ENCODE measurements at places on chromosomes 5 and 9.

DNA sequence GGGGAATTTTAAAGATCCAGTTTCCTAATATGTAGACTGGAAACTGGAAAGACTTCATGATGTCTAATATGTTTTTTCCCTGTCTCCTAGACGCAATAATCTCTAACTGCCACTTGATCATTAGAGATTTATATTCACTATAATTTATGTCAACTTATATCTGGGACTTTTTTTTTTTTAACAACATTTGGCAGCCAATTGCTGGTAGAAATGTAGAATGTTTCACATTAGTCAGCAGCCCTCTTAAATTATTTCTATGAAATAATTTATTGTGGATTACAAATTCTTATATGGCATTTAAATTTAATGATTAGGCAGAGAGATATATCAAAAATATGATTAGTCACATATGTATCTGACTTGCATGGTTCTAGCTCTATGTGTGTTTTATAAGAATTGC is 48.2 kb downstream of the TMEM174 start:
- no peak for DNase-seq

DNA sequence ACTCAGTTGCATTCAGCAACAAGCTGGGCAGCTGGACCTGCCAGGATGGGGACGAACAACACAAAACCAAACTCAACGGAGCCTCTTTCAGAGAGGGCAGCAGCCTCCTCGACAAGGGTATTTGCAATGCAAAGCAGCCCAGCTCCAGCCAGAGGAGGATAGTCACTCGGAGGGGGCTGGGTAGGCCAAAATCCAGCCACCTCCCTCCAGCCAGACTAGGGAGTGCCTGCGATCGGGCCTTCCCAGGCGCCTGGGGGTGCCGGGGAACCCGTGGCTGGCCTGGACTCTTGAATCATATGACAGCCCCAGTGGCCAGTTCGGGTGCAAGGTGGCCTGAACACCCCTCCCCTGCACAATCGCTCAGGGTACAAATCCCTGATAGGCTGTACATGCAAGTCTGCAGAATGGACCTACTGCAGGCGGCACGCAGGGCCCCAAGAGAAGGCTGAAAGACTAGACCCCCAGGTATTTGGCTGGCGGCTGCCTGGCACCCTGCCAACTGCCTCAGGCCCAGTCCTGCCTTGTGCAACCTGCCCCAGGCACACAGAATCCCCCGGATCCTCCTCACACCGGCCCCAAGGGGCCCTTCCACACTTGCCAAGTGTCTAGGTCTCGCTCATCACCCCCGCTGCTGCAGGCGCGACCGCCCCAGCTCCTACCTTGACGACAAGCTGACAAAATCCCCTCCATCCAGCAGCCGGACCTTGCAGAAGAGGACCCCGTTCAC is 1.3 kb downstream of the EEIG1 start:
- DNase-seq, result peak; percentile 79

DNA sequence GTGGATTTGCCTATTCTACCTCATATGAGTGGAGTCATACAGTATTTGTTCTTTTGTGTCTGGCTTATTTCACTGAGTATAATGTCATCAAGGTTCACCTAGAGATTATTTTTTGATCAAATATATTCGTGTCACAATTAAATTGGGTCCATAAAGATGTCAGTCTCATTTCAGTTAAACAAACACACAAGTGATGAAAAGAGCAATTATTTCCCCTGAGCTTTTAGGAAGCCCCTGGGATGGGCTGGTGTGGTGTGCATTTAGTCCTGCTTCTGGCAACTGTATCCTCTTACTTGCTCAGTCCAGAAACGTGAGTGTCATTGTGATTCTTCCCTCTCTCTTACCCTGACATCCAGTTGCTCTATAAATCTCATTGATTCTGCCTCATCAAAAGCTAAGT is 52.8 kb upstream of the CARTPT start:
- DNase-seq, result no peak

DNA sequence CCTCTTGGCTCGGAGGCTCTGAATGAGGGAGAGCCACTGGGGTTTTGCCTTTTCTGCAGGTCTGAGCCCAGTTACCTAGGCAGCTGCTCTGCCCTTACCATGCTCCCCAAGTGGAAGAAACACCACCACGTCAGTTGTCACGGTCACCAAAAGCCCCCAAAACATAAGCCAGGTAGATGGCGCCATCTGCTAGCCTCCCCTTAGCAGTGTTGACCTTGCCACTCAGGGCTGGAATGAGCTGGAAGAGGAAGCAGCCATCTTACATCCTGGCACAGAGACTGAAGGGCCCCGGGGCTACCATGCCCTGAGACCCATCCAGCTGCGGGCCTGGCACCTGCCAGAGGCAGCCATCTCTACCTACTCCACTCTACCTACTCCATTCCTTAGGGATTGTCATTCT is 7.4 kb downstream of the ZER1 start:
- no peak for DNase-seq

DNA sequence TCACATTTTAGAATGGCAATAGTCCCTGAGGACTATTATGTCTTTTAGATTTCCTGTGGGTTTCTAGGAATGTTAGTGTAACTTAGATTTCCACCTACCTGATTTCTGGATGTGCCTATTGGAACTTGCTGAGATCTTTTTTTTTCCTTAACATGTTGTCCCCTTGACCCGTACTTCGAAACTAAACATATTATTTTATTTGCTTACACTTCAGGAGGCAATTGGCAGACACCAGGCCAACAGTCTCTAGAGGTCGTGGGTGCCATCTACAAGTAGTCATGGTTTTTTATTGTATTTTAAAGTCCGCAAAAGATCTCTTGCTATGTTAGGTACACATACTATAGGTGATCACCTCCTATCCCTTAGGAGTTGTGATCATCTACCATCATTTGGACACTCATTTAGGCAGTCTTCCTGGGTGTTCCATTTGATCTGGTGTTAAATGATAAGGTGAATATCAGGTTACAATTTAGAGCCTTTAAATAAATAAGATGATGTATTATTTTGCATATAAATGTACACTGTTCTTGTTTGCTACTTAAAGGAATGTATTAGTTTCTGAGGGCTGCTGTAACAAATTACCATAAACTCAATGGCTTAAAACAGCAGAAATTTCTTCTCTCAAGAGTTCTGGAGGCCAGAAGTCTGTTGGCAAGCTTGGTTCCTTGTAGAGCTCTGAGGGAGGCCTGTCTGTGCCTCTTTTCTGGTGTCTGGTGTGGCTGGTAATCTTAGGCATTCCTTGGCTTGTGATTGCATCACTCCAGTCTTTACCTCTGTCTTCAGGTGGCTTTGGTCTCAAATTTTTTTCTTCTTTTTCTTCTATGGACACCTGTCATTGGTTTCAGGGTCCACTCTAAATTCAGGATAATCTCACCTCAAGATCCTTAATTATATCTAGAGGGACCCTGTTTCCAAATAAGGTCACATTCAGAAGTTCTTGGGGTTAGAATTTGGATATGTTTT is 64.8 kb downstream of the ZCCHC7 start:
- DNase-seq, result no peak

DNA sequence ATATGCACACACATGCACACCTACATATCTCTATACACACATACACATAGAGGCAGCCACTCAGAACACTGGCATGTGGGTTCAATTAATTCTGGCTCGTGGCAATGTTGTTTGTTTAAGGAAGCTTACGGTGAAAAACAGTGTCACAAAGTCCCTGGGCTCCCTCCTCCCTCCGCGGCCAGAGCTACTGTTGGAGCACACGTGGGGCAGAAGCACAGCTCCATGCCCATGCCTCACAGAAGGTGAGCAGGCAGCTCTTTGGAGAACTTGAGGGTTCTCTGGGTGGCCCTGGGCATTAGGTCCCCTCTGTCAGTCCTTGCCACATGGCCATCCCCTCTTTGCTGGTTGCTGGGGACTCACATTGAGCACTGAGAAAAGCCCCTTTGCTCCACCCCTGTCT is 107.5 kb downstream of the GADD45G start:
- peak; percentile 61 for DNase-seq

GRCh38 chr5:129691220-129691619 is 56.7 kb upstream of the MINAR2 start:
- no peak for DNase-seq

DNA sequence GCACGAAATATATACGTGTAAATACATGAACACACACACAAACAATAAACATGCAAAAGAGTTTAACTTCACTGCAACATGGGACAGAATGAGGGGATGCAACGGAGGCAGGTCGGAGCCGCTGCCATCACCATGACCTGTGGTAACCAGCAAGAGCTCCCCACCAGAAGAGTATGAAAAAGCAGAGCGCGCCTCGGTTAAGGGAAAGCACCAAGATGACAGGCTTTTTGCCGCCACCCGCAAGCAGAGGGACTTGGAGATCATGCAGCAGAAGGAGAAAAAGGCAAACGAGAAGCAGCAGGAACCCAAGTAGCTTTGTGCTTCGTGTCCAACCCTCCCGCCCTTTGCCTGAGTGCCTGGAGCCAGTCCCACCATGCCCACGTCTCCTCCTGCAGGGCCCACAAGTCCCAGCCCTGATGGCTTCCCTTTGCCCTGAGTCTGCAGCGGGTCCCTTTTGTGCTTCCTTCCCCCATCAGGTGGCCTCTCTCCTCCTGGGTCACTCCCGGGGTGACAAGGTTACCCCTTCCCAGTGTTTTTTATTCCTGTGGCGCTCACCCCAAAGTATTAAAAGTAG is 13.8 kb downstream of the WHRN start:
- DNase-seq, result no peak

GRCh38 chr9:76893395-76893932 is 12.4 kb downstream of the PRUNE2 start:
- DNase-seq, result no peak

GRCh38 chr5:14357441-14357840 is 214.3 kb downstream of the TRIO start:
- no peak for DNase-seq

DNA sequence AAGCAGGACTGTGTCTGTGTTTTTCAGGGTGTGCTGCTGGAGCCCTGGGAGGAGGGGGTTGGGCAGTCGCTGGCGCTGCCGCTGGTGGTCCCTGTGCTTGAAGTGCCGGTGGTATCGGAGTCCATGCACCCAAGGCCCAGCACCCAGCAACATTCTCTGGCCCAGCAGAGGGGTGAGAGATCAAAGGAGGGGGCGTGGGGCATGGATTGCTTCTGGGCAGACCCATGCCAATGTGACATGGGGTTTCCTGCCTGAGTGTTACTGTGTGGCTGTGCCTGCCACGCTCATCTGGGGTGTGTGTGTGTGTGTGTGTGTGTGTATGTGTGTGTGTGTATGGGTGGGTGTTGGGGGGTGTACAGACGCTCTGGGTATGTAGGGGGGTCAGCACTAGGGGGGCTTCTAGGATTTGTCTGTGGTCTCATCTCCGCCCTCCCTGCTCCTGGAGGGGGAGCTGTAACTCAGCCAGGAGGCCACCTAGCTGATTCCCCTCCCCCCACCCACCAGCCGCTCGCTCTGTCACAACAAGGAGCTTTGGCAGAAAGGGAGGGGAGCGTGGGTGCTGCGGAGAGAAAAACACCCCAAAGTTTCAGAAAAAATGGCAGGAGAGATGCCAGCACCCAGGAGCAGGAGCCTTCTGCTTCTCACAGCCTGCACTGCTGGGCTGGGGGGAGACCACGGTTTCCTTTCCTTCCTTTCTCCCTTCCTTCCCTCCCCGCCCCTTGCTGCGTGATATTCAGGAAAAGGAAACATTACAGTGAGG is 35.9 kb upstream of the HSPA9 start:
- no peak for DNase-seq

GRCh38 chr5:158126442-158127405 is 267.8 kb upstream of the CLINT1 start:
- no peak for DNase-seq

DNA sequence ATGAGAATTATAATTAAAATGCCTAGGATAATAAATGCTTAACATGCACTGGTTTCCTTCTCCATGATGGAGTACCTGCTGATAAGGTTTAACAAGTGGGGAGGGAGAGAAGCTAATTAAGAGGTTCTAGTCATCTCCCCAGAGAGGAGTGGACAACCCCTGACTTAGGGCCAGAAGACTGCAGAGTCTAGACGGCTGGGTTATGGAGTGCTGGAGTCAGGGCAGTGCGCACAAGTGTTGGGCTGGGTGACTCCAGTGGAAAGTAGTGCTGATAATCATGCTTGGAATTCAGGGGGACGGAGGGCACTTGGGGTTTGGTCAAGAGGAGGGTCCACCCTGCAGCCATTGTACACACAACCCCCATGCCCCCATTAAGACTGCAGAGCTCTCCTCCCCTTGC is 32.8 kb upstream of the TGFBI start:
- DNase-seq, result no peak

DNA sequence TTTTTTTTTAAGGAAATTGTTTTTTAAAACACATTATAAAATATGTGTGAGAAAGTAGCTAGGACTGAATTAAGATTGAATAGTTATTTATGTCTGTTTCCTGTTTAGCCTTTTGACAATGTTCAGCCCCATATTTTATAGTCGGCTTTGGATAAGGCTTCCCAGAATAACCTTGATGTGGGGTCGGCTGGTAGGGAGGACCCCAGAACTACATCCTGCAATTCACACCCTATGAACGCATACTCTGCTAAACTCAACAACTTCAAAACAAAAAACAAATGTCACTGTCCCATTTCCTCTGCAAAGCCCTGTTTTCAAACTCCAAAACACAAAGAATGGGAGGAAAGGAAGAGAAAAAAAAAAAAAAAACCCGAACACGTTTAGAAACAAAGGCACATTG is 63.1 kb downstream of the ARL15 start:
- DNase-seq, result no peak

- no peak for DNase-seq
Observed at GRCh38 chr5:58454025-58454424, 5.9 kb downstream of the PLK2 start.

DNA sequence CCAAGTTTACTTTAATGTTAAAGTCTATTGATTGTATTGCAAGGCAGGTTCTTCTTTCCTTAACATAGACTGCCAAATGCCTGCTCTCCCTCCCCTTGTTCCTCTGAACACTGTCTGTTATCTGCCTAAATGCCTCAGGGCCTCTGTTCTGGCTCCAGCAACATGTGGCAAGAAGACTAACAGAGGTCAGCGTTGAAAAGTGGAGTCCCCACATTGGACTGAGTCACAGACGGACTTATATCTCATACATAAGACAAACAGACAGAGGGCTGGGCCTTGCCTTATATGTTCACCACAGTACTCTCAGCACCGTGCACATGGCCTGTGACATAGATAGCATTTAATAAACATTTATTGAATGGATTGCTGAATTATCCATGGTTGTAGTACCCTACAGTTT is 91.4 kb downstream of the TSSK1B start:
- no peak for DNase-seq

- no peak for DNase-seq
Observed at GRCh38 chr5:38938424-38938823, 92.6 kb downstream of the OSMR start.

DNA sequence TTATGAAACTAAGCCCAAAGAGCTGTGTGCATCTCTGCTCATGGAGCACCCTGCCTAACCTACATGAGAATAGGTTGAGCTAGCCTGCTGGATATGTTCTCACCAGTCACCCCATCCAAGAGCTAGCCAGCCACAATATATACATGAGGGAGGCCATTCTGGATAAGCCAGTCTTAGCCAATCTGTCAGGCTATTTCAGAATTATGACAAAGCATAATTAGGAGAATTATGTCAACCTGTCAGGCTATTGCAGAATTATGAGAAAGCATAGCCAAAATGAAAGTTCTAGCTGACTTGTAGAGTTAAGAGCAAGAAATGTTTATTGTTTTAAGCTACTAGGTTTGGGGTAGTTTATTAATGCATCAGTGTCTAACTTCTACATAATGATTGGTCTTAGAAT is 189.8 kb downstream of the WDR70 start:
- no peak for DNase-seq

Measured in left lobe of liver (tissue), 2 donors.